T1000 (cell line): ENCODE measurements at places on chromosomes 1 and 21.

GRCh38 chr1:24975391-24975790, 45.3 kb upstream of the RUNX3 start:
- DNase-seq: no peak

- DNase-seq: peak; percentile 62
Measured at GRCh38 chr1:204363335-204364114, 3.8 kb upstream of the PLEKHA6 start.

DNA sequence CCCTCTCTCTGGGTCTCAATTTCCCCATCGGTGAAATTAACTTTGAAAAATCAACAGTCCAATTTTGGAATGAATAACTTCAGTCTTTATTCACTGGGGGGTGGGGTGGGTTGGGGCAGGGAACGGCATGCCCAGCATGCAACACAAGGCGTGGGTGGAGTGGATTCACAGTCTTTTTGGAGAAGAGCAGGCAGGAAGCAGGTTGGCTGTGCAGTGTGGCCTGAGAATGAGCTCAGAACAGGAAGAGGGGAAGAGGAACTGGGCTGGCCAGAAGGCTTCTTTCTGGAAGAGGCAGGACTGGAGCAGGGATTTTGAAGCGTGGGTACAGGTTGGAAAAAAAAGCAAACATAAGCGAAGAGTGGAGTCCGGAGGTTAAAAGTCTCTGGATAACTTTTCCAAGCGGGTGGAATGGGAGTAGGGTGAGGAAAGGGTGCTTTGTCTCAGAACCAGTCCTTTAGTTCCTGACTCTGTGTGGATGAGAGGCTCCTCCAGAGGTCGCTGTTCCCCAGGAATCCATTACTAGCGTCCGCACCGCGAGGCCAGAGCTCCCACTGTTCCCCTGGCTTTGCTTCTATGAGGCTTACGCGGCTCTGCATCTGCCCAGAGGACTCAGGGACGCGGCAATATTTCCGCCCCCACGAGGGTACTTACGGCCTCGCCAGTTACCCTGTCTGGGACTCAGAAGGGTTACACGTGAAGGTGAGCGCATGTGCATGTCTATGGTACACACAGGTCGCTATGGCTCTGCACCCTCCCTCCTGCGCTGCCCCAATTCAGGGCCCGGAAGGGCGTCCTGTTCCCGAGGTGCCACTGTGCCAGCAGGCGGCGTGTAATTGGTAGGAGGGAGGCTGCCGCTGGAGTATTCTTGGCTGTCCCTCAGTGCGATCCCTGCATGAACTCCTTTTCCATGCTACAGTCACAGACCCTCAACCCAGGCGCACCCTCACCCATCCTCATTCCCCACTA, 5.5 kb upstream of the FOXD2 start:
- DNase-seq: no peak

GRCh38 chr1:29793101-29793546, 556.8 kb downstream of the PTPRU start:
- no peak for DNase-seq

GRCh38 chr1:33327587-33328325, 6.9 kb upstream of the A3GALT2 start:
- DNase-seq: peak; percentile 81

DNA sequence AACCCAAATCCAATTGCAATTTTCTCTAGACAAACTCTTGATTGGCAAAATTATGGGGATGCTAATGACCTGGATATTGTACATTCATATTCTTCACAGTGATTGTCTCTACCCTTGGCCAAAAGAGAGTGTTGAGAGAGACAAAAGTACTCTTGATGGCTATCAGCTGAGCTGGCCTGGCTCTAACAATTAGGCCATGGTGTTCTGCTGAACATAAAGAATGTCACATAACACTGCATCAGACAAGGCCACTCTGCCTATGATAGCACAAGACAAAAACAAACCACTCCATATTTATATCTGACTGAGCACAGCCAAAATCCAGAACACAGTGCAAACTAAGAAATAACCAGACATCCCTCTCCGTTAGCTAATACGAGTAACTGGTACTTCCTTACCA, 101.7 kb downstream of the ADAMTS1 start:
- no peak for DNase-seq

- DNase-seq: no peak
Measured at GRCh38 chr1:199124351-199124750, 485.5 kb downstream of the PTPRC start.

DNA sequence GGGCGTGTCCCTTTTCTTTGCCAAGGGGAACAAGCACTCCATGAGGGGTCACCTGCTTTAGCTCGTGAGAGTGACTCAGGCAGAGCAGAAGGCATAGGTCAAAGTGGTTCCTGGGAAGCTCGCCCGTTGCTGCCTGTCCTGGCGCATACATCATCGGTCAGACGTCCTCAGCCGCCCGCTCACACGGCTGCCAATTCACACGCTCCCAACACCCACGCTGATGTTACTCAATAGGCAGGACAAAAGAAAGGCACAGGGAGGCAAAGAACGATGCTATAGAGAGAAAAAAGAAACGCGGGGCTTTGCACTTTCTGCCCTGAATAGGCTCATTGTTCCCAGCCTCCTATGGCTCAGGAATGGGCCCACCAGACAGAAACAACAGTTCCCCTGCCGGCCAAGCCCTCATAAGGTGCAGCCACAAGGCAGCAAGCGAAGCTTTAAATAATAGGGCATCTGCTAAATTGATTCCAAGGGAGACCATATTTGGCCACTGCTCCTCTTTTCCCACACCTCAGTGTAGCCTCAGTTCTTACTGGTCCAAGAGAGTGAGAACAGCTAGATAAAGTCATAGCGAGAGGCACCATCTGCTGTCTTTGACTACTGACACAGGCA, 38.7 kb downstream of the VTCN1 start:
- DNase-seq: no peak

DNA sequence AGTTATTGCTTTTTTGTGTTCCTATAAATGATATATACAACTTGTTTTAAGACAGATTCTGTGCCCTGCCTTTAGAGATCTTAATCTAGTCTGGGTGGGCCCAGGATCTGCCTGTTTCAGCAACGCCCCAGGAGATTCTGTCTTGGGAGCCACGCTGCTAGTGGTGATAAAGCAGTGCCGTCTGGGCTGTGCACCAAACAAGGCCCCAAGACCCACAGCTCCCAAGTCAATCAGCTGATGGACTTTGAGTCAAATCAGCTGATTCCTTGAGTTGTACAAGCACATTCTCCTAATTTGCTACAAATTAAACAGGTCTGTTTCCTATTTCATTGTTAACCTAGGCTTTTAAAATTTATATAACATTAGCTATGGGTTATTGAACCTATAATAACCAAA, 15.7 kb upstream of the SLC44A3 start:
- DNase-seq: no peak

DNA sequence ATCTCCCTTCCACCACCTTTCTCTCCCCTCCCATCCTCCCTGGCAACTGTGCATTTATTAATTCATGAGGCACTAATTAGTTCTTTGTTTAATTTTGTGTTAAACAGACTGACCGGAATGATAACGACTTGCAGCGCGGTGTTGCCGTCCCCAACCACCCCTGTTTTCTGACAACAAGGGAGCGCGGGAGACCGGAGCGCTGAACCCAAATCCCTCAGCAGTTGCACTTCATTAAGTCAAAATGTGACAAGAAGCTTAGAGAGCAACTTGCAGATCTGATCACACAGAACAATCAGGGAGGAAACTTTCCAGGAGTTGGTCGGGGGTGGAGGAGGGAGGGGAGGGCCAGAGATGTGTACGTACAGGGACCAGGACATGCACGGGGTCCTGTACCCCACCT, 89.2 kb downstream of the CASZ1 start:
- no peak for DNase-seq

GRCh38 chr1:30406996-30407864, 316.2 kb downstream of the MATN1 start:
- no peak for DNase-seq

DNA sequence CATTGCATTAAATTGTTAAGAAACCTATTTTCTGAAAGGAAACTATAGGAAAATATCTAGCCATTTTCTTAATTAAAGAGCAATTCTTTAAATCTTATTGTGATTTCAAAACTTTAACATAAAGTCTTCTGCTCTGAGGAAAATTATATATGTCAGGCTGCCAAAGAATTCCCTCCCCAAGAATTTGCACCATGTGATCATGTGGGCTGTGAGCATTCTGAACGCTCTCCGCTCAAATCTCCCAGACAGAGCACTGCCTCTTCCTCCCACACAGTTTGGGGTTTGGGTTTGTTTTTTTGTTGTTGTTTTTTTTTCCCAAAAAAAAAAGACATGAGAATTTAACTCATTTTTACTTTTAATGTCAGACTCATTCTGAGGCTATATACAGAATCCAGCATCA, 155.9 kb upstream of the PALMD start:
- no peak for DNase-seq

DNA sequence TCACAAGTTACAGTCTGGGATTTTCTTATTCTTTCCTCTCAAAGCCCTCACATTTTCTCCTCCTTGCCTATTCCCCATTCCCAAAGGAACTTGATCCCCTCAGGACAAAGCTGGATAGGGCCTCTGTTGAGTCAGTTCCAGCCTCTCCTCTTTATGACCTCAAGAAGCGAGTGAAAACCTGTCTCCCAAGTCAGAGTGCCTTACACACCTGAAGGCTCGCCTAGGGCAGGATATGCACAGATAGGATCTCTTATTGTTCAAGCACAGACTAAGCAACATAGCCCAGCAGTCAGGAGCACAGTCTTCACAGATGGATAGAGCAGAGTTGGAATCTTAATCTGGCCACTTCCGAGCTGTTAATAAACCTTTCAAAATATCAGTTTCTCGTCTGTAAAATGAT, 60.8 kb upstream of the PRRC2C start:
- DNase-seq: no peak

- DNase-seq: no peak
Measured at GRCh38 chr1:162868972-162869371, 8.0 kb upstream of the CCDC190 start.

DNA sequence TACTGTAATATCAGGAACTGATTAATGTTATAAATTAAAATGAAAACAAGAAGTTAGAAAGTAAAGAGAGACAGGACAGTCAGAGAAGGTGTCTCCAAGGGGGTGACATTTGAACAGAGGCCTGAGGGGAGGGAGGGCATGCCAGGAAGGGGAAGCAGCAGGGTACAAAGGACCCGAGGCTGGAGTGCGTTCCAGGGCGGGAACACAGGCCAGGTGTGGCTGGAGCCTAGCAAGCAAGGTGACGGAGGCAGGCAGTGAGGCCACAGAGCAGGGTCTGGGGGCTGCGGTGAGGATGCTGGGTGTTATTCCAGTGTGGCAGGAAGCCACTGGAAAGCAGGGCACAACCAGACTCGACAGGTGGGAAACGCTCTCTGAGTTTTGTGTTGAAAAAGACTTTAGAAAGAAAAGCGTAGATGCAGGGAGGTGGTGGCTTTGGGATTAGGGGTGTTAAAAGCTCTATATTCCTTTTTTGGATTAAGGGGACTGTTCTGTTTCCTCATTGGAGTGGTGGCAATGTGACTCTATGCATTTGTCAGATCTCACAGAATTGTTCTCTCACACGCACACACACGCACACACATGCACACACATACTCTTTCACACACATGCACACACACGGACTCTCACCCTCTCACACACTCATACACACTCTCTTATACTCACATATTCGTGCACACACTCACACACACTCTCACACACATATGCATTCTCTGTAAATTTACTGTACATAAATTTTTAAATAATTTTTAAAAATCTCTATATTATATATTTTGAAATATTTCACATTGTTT, 124.5 kb downstream of the GLIS1 start:
- no peak for DNase-seq

GRCh38 chr1:172733815-172734214, 74.9 kb downstream of the FASLG start:
- DNase-seq: no peak

- no peak for DNase-seq
Measured at GRCh38 chr1:44553771-44554170, 120.5 kb downstream of the TMEM53 start.

GRCh38 chr1:30818568-30819243, 61.1 kb upstream of the LAPTM5 start:
- DNase-seq: no peak
